ENCODE measurements at places on chromosomes 1 and 21.

- no peak for DNase-seq
Measured at GRCh38 chr1:24696041-24696755, 49.0 kb upstream of the CLIC4 start.

GRCh38 chr1:100542285-100542684, 4.3 kb downstream of the GPR88 start:
- DNase-seq: no peak

DNA sequence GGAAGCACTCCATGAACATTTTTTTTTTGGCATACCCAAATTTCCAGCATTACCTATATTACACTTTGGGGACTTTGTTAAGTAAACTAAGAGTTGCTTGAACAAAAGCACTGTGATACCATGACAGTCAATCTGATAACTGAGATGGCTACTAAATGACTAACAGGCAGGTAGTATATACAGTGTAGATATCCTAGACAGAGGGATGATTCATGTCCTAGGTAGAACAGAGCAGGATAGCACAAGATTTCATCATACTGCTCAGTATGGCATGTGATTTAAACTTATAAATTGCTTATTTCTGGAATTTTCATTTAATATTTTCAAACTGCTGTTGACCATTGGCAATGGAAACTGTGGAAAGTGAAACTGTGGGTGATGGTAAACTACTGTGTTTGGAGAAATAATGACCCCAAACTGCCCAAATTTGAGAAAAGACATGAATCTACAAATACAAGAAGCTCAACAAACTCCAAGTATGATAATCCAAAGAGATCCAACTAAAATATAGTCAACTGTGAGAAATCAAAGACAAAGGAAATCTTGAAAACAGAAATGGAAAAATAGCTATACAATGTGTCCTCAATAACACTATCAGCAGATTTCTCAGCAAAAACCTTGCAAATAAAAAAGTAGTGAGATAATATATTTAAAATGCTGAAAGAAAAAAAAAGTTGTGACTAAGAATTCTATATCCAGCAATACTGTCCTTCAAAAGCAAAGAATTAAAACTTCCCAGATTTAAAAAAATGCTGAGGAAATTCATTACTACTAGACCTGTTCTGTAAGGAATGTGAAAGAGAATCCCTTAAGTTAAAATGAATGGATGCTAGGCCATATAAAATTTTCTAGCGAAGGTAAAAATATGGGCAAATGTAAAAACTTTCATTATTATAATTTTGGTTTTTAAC, 410.4 kb downstream of the DUSP10 start:
- no peak for DNase-seq

DNA sequence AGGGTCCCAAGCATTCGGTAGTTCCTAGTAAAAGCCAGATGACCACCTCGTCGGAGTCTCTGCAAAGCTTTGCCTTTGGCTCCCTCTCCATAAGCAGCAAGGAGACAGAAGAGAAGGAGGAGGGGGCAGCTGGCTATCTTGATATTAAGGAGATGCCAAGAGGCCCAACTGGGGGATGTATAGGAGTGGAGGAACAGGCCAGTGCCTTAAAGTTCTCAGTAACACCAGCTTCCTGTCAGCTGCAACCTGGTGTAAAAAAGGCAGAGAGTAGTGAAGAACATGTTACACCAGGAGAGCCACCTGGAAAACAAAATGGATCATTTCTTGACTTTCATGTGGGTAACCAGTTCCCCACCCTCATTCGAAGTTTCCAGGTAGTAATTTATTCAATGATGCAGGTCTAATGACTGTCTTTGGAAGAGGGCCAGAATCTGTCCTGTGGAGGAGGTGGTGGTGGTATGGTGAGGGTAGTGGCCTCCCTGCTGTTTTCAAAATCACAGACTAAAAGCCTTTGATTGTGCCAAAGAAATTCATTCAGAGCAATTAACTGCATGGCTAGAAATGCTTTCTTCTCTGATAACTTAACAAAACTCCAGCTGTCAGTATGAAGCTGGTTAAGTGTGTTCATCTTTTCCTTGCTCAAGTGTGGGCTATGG, 27.3 kb downstream of the TMEM200B start:
- DNase-seq: no peak

- no peak for DNase-seq
Measured at GRCh38 chr1:182677397-182678098, 6.8 kb downstream of the RGS8 start.

- DNase-seq: no peak
Measured at GRCh38 chr1:226541631-226542622, 6.6 kb upstream of the STUM start.

- DNase-seq: peak; percentile 76
Measured at GRCh38 chr1:229227298-229227919, 43.5 kb upstream of the RAB4A start.

DNA sequence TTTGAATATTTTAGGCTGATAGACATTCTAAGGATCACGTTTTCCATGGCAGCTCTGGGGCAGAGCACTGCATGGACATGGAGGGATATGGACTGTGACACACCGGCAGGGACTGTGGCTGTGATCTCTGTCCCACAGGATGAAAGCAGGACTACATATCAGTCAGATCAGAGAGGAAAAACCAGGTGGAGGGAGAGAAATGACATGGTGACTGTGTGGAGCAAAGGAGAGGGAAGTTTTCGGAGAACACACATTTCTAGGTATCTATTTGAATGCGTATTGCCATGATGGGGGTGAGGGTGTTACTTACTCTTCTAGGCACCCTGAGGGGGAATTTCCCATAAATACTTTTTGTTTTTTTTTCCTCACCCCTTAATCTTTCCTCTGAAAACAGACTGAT, 3.2 kb upstream of the CD1C start:
- DNase-seq: no peak

DNA sequence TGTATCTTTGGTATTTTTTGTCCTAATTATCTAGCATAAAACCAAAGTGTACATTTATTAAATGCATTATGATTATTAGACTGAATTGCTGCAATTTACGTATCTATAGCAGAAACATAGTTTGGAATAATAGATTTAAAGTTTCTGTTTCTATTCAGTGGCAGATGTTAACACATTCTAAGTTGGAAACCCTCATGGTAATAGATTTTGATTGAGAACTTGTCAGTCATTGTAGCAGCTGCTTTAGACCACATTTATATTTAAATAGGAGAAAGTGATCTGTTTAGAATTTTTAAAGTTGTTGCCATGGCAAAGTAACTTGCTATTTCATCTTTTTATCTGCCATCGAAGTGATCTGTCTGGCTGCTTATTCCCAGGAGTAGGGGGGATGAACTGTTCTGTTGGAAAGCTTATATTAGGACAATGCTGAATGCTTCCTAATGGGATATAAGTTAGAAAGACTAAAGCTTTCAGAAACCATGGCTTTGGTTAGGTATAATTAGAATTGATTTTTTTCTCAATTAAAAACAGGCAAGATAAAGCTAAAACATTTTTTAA, 61.6 kb downstream of the HS2ST1 start:
- no peak for DNase-seq

- no peak for DNase-seq
Measured at GRCh38 chr1:14778898-14779865, 180.7 kb downstream of the KAZN start.

DNA sequence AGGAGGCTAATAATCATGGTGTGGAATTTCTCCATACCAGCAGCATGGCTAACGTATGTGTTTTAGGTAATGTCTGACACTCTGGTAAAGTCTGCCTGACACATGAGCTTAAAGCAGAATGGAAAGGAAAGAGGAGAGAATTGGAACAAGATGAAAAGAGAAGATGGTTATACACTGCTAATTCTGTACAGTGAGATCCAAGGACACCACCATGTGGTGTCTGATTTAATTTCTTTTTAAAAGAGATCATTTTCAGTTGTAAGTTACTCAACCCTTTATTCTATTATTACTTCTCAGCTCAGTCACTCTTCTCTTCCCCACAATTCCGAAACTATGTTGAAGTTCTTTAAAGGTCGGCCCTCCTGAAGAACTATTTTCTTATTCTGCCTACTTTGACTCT, 15.6 kb downstream of the PRKAB2 start:
- no peak for DNase-seq

GRCh38 chr1:221887415-221887746, 145.5 kb upstream of the DUSP10 start:
- DNase-seq: no peak

- peak; percentile 68 for DNase-seq
Measured at GRCh38 chr1:26408604-26409003, 2.0 kb upstream of the LIN28A start.

DNA sequence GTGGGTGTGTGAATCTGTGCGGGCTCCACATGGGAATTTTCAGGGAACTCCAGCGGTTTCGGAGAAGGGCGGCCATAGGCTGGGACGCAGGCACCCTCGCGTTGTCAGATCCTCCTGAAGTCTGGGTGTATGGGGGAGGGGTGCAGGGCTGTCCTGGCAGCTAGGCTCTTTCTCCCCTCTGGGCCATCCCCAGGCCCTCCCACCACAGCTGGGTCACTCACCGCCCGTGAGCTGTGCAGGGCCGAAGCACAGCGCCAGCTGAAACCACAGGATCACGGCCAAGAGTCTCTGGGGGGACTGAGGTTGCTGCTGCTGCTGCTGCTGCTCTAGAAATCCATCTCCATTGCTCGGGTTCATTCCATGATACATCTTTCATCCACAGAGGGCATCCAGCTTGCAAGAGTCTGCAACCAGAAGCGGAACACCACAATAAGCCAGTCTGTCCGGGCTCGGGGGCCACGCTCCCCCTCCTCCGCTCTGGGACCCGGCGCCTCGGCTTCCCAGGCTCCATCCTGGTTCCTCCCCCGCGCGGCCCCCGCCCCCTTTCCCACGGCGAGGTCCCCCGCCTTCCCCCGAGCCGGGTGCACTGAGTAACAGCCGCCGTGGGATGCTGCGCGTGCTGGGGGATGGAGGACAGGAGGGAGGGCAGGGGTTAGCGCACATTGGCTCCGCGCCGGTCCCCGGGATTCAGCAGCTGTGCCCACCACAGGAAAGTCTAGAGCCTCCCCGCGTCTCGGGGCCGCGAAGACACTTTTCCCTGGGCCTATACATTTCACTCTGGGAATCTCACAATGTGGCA, 720 bp downstream of the SUSD4 start:
- no peak for DNase-seq

GRCh38 chr1:183842795-183843144, 37.9 kb downstream of the RGL1 start:
- DNase-seq: no peak

DNA sequence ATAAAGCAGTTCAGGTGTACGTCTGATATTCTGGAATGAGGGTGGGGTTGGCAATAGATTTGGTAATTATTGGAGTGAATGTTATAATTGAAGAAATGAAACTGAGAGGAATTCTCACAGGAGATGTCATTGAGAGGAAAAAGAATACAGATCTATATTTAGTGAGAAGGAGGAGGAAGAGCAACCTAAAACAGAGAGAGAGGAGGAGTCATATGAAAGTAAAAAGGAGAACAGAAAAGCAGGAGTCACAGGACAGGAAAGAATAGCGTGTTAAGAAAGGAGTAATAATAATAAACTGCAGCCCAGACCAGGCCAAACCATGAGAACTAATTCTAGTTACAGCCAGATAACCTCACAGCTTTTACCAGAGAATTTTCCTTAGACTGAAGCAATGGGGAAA, 62.7 kb upstream of the MROH9 start:
- DNase-seq: no peak

- no peak for DNase-seq
Measured at GRCh38 chr21:32100423-32100822, 178.4 kb downstream of the MIS18A start.

DNA sequence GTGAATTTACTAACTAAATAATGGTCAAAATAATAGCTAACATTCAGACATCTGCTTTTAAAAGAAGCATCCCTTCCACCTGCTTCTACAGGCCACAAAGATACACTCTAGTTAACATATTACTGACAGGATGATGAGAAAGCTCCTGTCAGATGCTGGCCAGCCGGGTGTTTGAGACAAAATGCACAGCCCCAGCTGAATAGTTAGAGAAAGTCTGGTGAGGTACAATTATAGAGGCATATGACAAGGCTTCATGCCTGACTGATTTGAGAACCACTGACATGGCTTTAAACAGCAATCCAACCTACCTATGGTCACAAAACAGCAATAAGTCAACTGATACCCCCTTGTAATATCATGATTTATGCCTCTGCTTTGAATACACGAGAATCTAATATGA, 137.0 kb downstream of the DENND1B start:
- no peak for DNase-seq

GRCh38 chr21:37045149-37045548, 27.7 kb downstream of the PIGP start:
- DNase-seq: no peak

GRCh38 chr1:5098981-5099385, 444.6 kb downstream of the AJAP1 start:
- no peak for DNase-seq

GRCh38 chr21:41664881-41665765, 101.7 kb downstream of the RIPK4 start:
- no peak for DNase-seq

DNA sequence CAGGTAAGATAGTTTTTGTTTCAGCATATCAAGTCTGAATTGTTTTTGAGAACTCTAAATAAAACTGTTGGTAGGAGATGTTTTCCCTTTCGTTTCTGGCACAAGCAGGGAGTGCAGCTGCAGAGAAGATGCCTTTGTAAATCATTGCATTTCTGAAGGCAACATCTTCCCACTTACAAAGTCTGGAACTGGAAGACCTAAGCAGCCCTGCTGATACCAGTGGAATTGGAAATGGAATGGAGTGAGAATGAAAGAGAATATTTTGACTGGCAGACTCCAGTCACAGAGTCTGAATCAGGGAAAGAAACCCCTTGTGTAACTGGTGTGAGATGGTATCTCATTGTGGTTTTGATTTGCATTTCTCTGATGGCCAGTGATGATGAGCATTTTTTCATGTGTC, 815.6 kb downstream of the LTN1 start:
- DNase-seq: no peak

- DNase-seq: no peak
Measured at GRCh38 chr1:17465228-17465627, 25.8 kb upstream of the RCC2 start.

DNA sequence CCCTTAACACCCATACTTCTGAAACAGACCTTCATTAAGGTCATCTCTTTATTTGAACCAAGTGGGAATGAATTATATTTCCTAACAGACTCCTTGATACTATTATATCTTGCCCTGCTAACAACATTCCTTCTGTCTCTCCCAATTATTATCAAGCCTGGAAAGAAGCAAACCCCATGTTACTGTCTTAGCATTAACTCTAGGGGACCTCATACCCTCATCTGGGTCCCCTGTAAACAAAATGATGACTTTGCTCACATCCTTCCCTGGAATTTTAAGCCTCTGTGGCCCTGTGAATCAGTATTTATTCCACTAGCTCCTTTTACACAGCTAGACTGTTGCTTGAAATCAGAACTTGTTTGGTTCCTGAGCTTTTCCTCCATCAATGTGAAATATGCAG, 38.3 kb upstream of the BCL10 start:
- DNase-seq: no peak

GRCh38 chr1:112446411-112446810, 50.4 kb downstream of the CTTNBP2NL start:
- DNase-seq: no peak

DNA sequence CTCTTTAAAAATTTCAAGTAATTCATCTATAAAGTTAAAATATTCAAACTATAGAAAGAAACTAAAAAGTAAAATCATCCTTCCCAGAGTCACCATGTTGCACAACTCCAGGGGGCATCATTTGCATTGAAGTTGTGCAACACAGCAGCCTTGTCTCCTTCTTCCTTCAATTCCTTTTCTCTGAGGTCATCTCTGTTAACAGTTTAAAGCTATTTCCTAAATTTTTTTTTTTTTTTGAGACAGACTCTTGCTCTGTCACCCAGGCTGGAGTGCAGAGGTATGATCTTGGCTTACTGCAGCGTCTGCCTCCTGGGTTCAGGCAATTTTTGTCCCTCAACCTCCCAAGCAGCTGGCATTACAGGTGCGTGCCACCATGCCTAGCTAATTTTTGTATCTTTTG, 7.1 kb downstream of the RHBG start:
- no peak for DNase-seq

All from central memory CD8-positive, alpha-beta T cell (primary cell).